Effector CD8-positive, alpha-beta T cell (primary cell): ENCODE measurements at places on chromosomes 2 and 18.

GRCh38 chr18:44735096-44735495, 54.4 kb downstream of the SETBP1 start:
- no peak for DNase-seq

GRCh38 chr2:218328294-218328693, 28.4 kb upstream of the CATIP start:
- no peak for DNase-seq

- no peak for DNase-seq
Observed at GRCh38 chr2:8289111-8289510, 392.7 kb upstream of the ID2 start.

- DNase-seq, result no peak
Observed at GRCh38 chr2:47704287-47704686, 78.7 kb upstream of the MSH6 start.

GRCh38 chr2:236618370-236618769, 48.7 kb downstream of the ACKR3 start:
- DNase-seq, result no peak
